ENCODE measurements at places on chromosomes 4 and X. TPM values are rescaled to one million over a fixed set of nuclear protein-coding genes. Genes with fewer than 3 reads are reported as not detected.

GPC3 gene
- total RNA-seq, result 44.7 TPM

- no peak for DNase-seq
These were observed 113.3 kb downstream of the HPGD start for GRCh38 chr4:174408841-174409552.

- no peak for DNase-seq
These were observed 378.1 kb upstream of the FTHL17 start for GRCh38 chrX:31449965-31450364.

DNA sequence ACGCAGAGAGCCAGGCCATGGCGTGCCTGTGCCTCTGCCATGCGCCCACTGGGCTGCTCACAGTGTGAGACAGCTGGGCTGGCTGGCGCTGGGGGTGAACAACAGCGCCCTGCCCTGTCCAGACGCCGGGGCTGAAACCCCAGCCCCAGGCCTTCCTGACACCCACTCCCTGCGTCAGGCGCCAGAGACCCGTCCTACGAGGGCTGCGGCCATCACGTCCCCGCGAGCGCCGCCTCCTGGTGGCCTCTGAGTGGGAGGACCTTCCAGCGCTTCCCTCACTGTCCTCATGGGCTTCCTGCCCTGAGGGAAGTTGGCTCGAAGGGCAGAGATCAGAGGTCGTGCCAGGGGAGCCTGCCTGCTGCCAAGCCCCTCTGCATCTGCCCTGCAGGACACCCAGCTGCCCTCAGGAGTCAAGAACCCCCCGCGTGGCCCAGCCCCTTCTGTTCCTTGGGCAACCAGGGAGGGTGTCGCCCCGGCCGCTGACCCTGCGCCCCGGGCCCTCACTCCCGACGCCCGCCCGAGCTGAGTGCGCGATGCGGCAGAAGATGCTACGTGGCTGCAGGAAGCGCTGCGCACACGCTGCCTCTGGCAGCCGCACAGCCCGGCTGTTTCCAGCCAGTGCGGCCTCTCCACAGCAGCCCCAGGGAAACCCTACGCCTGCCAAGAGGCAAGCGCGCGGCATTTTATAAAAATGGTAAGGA, 16.2 kb downstream of the NELFA start:
- DNase-seq, result no peak

GRCh38 chrX:24305905-24306304, 8.0 kb downstream of the SUPT20HL2 start:
- DNase-seq, result no peak

PABPC1L2A gene
- total RNA-seq, result not detected

ZFX gene
- 66.4 TPM for total RNA-seq

DNA sequence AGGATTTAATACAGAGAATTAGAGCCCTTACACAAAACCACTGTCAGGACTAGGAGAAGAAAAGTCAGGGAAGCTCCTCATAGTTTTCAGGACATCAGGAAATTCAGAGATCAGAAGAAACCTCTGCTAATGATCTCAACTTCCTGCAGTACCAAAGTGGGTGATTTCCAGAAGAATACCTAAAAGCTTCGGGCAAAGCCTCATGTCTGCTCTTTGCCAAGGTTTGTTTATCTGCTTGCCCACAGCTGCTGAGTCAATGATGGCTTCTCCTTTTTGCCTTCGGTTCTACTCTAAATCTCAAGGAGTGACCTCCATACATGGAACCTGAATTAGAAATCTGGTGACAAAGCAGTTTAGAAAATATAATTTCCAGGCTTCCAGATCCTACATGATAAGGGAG, 68.4 kb downstream of the USP38 start:
- DNase-seq, result no peak

GRCh38 chr4:108337923-108338322, 169.2 kb upstream of the LEF1 start:
- no peak for DNase-seq

XAGE1A gene
- total RNA-seq, result not detected

DNA sequence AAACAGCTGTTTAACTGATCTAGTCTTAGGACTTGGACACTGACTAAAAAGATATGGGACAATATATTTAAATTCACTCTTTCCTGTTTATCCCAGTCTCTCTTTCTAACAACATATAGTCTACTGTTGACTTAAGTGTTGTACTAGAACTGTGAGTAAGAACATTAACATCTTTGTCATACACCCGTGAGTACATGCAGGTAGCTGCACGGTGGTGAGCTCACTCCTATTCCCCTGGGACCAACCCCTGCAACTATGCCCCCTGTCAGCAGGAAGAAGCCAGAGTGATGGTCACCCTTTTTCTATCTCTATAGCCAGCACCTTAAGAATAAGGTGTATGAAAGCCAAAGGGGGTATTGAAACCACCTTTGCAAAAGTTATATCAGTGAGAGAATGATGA, 17.6 kb downstream of the TBL1X start:
- no peak for DNase-seq

SOWAHB gene
- 11.7 TPM for total RNA-seq

- DNase-seq, result no peak
These were observed 212.1 kb downstream of the CHIC2 start for GRCh38 chr4:53852343-53852742.

DNA sequence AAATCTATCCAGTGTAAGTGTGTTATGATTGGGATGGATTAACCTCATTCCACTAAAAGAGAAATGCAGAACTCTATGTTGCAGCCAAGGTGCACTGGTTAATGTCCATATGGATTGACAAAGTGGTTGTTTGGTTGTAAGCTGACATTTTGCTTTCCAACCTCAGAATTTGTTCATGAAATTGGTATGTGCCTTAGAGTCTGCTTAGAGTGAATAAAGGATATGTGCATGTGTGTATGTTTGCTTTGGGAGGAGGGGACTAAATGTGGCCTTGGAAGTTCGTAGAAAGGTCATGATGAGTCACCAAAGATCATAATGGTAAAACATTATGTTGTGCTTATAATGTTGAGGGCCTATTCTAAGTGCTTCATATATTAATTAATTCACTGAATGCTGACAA, 44.1 kb upstream of the MBNL3 start:
- no peak for DNase-seq

CLDN22 gene
- not detected for total RNA-seq

GRCh38 chrX:131704136-131704695, 160.3 kb downstream of the OR13H1 start:
- DNase-seq, result peak; percentile 93

KIT gene
- total RNA-seq, result 24.4 TPM

GRCh38 chr4:176217510-176217909, 22.1 kb upstream of the SPATA4 start:
- no peak for DNase-seq

DNA sequence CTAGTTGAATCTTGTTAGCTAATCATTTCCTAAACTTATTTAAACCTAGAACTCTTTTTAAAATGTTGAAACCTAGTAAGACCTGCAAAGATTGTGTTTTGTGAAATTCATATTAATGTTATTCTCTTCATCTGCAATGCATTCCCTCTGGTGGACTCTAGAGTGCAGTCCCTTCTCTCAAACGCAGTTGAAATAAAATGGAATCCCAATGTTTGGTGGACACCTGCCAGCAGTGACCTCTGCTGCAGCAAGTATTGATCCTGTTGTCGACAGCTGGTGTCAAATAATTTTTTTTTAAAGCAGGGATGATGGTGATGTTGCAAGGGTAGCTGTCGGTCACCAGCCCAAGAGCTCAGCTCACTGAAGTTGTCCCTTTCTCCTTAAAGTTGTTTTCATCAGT, 492.0 kb downstream of the ZIC3 start:
- no peak for DNase-seq

DNA sequence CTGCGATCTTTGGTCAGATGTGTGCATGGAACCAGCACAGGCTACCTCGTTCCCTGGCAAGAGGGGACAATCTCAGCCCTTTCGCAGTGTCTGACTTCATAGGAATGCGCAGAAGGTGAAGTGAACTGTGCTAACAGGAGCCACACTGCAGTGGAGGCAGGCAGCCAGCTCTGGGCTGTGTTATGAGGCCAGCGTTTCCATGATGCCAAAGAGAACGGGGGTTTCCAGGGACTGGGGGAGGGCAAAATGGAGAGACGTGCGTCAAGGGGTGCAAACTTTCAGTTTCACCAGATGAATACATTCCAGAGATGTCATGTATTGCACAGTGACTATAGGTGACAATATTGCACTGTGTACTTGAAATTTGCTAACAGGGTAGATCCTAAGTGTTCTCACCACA, 30.4 kb downstream of the CLDN34 start:
- DNase-seq, result no peak

DNA sequence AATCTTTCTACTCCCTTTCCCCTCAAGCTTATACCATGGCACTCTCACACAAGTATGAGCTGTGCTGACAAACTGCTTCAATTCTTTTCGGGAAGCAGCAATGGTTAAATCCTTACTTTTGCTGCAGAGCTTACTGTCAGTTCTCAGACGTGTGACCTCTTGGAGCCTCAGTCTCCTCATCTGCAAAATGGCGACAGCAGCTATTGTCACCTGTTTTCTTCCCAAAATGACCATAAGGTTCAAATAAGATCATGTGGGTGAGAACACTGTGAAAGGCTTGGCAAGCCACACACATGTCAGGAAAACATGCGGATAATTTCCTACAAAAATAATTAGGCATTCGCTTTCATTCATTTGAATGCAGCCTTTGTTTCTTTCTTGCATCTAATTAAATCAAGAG, 36.8 kb upstream of the IRF2 start:
- no peak for DNase-seq

DNA sequence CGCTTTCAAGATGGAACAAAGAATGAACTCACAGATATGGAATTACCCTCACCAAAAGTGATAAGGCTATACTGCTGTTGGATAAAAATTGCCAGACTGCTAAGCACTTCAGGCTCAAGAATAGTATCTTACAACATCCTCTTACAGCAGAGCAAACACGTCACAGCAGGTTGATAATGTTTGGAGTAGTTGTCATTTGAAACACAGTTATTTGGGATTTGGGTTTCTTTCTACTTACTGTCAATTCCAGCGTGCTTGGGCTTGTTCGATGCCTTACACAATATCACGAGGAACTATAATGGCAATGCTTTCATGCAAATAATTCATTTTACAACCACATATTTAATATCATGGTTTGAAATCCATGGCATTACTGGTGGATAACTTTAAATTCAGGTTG, 1223.7 kb upstream of the AGA start:
- no peak for DNase-seq

CSN1S1 gene
- total RNA-seq, result not detected

ARMCX2 gene
- 57.9 TPM for total RNA-seq

ARX gene
- not detected for total RNA-seq

GRCh38 chr4:89745708-89746107, 91.3 kb downstream of the SNCA start:
- DNase-seq, result no peak

- no peak for DNase-seq
These were observed 9.0 kb upstream of the CHIC2 start for GRCh38 chr4:54073271-54073880.

GRCh38 chr4:56286763-56287162, 100.5 kb downstream of the AASDH start:
- DNase-seq, result no peak

GRCh38 chr4:96599752-96600151, 759.9 kb downstream of the PDHA2 start:
- no peak for DNase-seq

DNA sequence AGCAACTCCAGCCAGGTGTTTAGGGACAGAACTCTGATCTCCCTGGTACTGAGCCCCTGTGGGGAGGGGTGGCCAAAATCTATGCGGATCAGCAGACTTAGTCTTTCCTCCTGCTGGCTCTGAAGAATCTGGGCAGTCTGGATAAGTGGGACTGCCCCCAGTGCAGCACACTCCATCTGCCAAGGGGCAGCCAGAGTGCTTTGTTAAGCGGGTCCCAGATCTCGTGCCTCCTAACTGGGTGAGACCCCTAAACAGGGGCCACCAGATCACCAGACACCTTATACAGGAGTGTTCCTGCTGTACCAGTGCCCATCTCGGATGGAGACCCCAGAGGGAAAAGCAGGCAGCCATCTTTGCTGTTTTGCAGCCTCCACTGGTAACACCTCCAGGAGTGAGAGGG, 81.5 kb upstream of the IL13RA2 start:
- DNase-seq, result no peak

GRCh38 chrX:34509394-34509793, 147.7 kb downstream of the TMEM47 start:
- no peak for DNase-seq

GRCh38 chr4:123870216-123870876, 473.8 kb downstream of the SPRY1 start:
- no peak for DNase-seq

- DNase-seq, result no peak
These were observed 93.3 kb downstream of the CCSER1 start for GRCh38 chr4:90220459-90220858.

EDA gene
- 8.4 TPM for total RNA-seq

- DNase-seq, result no peak
These were observed 538.1 kb downstream of the STIM2 start for GRCh38 chr4:27398631-27399310.

TCEAL3 gene
- total RNA-seq, result 34.2 TPM

DNA sequence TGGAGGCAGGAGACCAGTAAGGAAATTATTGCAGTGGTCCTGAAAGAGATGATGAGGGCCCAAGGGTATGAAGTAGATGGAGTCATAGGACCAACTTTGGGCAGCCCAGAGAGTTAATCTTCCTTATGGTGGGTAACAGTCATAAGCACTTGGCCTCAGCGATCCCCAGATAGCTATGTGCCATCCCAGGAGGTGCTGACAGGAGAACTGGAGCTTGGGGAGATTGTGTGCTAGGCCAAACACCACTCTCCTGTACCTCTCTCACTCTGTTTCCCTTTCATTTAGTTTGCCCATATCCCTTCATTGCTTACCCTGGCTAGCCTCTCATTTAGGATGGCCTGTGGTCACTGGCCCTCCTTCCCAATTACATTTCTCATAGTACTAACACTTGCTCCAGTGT, 60.0 kb downstream of the TMEM164 start:
- no peak for DNase-seq

- no peak for DNase-seq
These were observed 2.3 kb downstream of the TXK start for GRCh38 chr4:48131736-48132135.

NUDT6 gene
- 3.5 TPM for total RNA-seq

FAM149A gene
- total RNA-seq, result 38.2 TPM

DNA sequence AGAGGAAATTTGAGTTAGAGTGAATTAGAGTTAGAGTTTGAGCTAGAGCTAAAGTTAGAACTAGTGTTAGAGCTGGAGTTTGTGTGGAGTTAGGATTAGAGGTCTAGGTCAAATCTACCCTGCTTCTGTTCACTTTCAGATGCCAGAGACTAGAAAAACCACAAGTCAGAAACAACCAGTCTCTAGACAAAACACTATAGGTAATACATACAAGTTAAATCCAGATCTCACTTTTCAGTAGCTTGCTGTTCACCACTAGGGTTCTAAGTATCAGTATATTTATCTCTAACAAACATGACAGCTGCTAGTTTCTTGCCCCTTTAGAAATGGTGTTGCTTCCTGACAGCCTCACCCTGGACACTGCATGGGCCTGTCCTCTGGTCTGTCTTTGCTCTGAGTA, 300.7 kb downstream of the ARAP2 start:
- DNase-seq, result no peak

- no peak for DNase-seq
These were observed 189.1 kb downstream of the PCDH18 start for GRCh38 chr4:137343221-137343620.

- no peak for DNase-seq
These were observed 78.6 kb upstream of the FAM9A start for GRCh38 chrX:8879750-8880149.

REELD1 gene
- total RNA-seq, result 0.43 TPM

Measured in mucosa of gallbladder (tissue), 1 donor.